ENCODE measurements at places on chromosomes 6 and 20. TPM values are rescaled to one million over a fixed set of nuclear protein-coding genes. Genes with fewer than 3 reads are reported as not detected.

Gene KIAA1755
- total RNA-seq, result 4.9 TPM

Gene CALHM4
- not detected for total RNA-seq

Gene HLA-DPB1
- 0.27 TPM for total RNA-seq

Gene GGTLC1
- total RNA-seq, result not detected

Gene TMEM239
- 0.09 TPM for total RNA-seq

Gene TMEM217
- 0.09 TPM for total RNA-seq

Gene CST2
- not detected for total RNA-seq

Gene SALL4
- total RNA-seq, result 0.36 TPM

Gene DNMT3B
- 1.1 TPM for total RNA-seq

Gene ZBTB22
- 9.0 TPM for total RNA-seq

Gene C6orf132
- total RNA-seq, result 1.4 TPM

Gene HRH3
- total RNA-seq, result not detected

Gene BACH2
- 0.65 TPM for total RNA-seq

Gene GRM1
- under 0.01 TPM for total RNA-seq

Gene SPDEF
- not detected for total RNA-seq

Gene UBD
- total RNA-seq, result not detected

Gene SMLR1
- total RNA-seq, result not detected

Gene SRSF3
- 181 TPM for total RNA-seq
